Muscle of arm (tissue), 14 donors: ENCODE measurements at places on chromosomes 12 and 14. TPM values are rescaled to one million over a fixed set of nuclear protein-coding genes. Genes with fewer than 3 reads are reported as not detected.

The KRT1 gene
- 7.7 TPM for polyA plus RNA-seq

The TRIM9 gene
- polyA plus RNA-seq: 2.4 TPM

The HSPB8 gene
- polyA plus RNA-seq: 221 TPM

DNA sequence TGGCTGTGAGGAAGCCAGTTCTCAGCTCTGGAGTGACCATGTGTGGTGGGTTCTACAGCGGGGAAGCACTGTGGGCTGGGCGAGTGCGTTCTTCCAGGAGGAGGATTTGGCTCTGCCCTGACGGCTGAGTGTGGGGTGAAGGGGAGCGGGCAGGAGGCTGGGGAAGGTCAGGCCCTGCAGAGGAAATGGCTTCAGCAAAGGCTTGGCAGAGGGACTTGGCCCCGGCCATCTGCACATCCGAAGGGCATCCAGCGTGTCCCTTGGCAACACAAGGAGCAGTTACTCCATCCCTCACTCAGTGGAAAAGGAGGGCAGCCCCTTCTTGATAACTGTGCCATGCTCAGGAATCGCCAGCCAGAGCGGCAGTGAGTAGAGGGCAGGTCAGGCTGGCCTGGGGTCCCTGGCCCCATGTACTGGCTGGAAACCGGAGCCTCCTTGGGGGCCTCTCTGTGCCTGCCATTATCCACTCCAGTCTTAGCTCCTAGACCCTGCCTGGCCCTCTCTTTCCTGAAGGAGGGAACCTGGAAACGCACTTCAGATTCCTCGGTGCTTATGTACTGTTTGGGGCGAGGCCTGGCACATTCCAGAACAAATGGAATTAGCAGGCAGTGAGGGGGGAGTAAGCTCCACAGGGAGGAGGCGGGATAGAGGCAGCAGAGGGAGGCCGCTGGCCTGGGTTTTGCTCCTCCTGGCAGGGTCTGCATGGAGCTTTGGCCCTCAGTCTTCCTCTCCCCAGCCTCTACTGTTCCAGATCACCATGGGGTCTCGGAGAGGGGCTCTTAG, 133.6 kb upstream of the NCOR2 start:
- peak; percentile 78 for DNase-seq

DNA sequence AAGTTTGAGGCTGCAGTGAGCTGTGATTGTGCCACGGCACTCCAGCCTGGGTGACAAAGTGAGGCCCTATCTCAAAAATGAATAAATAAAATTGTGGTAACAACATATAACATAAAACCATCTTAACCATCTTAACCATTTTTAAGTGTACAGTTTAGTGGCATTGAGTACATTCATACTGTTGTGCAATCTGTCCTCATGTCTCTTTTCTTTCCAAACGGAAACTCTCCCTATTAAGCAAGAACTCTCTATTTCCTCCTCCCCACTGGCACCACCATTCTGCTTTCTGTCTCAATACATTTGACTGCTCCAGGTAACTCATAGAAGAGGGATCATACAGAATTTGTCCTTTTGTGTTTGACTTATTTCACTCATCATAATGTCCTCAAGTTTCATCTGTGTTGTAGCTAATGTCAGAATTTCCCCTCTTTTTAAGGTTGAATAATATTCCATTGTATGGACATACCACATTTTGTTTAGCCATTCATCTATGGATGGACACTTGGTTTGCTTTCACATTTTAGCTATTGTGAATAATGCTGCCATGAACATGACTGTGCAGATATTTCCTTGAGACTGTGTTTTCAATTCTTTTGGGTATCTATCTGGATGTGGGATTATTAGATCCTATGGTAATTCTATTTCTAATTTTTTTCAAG, 4.4 kb upstream of the MARK3 start:
- DNase-seq: no peak

GRCh38 chr14:22671622-22672021, 27.5 kb upstream of the OR6J1 start:
- no peak for DNase-seq

- DNase-seq: no peak
Measured at GRCh38 chr12:124407074-124407473, 112.2 kb downstream of the RFLNA start.

DNA sequence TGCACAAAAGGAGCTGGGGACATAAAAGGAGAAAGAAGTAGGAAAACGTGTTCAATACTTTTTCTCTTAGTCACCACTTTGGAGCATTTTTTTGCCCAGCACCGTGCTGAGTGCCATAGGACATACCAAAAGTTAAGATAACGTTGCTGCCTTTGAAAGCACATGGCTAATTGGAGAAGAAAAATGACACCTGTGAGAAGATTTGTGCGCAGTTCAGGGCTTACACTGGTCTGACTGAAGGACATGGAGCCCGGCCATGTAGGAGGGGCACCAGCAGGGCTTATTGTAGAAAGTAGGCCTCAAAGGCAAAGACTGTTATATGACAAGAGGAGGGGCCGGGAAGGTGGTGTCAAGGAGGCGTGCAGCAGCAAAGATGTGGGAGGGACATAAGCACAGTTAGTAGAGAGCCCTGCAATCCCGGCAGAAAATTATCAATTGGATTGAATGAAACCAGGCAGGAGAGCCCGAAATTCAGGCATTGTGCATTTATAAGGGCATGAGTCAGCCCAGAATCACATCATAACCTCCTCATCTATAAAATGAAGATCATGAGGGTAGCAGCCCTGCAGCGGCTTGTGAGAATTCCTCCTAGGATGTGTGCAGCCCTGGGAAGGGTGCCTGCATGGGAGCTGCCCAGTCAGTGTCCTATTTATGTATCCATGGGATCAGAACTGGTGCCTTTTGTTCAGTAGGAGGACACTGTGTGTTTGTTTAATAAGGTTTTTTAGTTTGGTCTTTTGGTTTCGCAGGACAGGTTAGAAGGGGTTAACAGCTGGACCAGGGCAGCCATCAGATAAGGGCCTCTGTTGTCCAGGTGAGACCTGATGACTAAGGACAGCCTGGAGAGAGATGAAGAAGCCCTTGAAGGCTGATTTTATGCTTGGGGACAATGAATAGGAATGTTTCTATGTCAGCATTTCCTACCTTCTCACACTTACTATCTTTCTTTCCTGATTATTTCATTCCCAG, 122.4 kb downstream of the GPR135 start:
- DNase-seq: no peak

The MANSC1 gene
- 13.9 TPM for polyA plus RNA-seq

GRCh38 chr12:102016472-102016871, 45.3 kb downstream of the WASHC3 start:
- DNase-seq: no peak

DNA sequence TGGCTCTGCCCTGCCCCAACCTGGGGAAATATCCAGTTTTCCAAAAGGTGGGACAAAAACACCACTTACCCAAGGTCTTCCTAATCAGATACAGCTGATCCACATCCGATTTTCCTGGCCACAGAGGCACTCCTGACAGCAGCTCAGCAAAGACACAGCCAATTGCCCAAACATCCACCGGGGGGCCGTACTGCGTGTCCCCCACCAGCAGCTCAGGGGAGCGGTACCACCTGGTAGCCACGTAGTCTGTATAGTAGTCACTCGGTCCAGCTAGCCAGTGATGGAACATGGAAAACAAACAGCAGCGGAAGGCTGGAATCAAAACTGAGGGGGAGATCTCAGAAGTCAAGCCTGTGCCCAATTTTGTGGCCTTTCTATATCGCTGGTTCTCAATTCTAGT, 28.8 kb downstream of the DMAC2L start:
- DNase-seq: no peak

The TTC7B gene
- 45.5 TPM for polyA plus RNA-seq

The POC1B gene
- polyA plus RNA-seq: 17.2 TPM

DNA sequence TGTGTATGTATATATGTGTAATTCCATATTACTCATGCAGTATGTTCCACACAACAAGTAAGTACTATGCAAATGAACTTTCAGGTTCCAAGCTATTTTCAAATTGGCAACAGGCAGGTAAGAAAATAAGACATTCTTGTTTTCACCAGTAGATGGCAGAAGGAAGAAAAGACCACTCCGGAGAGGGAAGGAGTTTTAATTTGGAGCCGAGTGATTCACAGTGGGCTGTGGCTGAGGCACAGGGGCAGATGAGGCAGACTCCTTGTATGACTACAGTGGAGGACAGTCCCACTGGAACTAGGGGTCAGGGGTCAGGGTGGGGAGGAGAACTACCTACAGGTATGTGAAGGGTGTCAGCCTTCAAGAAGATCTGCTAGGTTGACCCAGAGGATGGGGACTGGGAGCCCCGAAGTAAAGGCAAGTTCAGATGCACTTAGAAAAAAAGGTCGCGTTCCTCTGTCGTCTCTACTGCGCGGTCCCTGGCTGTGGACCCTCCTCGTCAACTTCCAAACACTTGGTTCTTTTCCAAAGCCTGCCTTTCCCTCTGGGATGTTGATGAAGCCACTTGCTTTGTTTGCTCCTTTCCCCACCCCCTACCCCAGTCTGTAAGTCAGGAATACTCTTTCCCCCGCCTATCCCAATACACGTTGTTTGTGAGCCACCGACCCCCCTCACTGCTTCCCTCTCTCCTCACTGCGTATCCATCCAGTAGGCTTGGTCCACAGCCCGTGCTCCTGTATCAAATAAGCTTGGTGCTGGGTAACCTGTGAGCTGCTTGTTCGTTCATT, 24.1 kb downstream of the DDX47 start:
- peak; percentile 45 for DNase-seq

The HOXC12 gene
- not detected for polyA plus RNA-seq

The GALNT6 gene
- not detected for polyA plus RNA-seq

The HSP90AA1 gene
- polyA plus RNA-seq: 368 TPM

The TAS2R20 gene
- 2.5 TPM for polyA plus RNA-seq

The TSHR gene
- polyA plus RNA-seq: 0.59 TPM

The CAMKK2 gene
- polyA plus RNA-seq: 22.6 TPM

- no peak for DNase-seq
Measured at GRCh38 chr12:13195785-13196129, 769 bp upstream of the EMP1 start.

DNA sequence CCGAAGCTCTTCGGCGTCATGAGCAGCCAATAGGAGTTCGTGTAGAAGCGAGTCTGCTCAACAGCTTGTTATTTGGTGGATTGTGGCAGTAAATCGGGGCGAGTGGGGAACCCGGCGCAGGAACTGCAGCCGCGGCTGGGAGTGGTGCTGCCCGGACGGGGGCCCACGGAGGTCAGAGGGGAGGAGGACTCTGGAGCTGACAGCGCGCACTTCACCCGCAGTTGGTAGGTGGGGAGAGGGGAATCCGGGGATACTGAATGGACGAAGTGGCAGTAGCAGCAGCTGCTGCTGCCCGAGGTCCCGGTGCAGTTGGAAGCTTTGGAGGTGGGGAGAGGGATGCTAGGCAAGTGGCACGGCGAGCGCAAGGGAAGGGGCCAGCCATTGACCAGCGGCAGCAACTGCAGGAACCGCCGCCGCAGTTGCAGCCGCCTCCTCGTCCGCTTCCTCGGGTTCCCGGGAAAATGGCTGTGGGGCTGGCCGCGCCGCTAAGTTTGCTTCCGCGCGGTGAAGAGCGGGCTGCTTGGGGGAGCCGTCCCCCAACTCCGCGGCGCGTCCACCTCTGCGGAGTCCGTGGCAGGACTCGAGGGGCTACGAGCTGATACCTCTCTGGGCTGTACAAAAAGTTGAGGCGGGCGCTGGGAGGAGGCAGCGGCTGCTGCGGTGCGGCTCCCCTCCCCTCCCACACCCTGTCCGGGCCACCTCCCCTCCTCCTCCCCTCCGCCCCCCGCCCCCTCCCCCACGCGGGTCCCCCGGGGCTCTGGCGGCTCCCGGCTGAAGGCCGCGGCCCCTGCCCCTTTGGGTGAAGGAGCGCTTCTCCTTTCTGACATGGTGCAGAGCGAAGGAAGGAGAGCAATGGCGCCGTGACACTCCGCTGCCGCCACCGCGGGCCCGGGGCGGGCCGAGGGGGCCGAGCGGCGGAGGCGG, at the start of gene ARID4A:
Gene ARID4A, plus strand, starts transcription at position 79 of the 924 bp plus-strand sequence. CDS start 1,300 bp downstream, outside the sequence.
- DNase-seq: peak; percentile 52

- DNase-seq: no peak
Measured at GRCh38 chr14:51576117-51576430, 75.6 kb upstream of the FRMD6 start.

GRCh38 chr12:69417741-69418167, 52.4 kb upstream of the FRS2 start:
- no peak for DNase-seq

The RPGRIP1 gene
- polyA plus RNA-seq: 0.26 TPM

DNA sequence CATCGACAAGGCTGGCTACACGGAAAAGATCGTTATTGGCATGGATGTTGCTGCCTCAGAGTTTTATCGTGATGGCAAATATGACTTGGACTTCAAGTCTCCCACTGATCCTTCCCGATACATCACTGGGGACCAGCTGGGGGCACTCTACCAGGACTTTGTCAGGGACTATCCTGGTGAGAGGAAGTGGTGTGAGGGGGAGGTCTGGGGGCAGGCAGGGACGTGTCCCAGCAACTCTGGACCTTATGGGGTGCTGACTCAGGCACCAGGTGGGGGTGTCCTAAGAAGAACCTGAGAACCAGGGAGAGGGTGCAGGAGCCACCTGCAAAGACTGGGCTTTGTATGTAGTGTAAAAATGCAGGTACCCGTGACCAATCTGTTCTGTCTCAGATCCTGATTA, 5.2 kb downstream of the ENO2 start:
- no peak for DNase-seq

The TMEM229B gene
- polyA plus RNA-seq: 0.36 TPM

GRCh38 chr14:99647411-99647810, 2.5 kb downstream of the HHIPL1 start:
- DNase-seq: no peak

The RNF10 gene
- polyA plus RNA-seq: 136 TPM

DNA sequence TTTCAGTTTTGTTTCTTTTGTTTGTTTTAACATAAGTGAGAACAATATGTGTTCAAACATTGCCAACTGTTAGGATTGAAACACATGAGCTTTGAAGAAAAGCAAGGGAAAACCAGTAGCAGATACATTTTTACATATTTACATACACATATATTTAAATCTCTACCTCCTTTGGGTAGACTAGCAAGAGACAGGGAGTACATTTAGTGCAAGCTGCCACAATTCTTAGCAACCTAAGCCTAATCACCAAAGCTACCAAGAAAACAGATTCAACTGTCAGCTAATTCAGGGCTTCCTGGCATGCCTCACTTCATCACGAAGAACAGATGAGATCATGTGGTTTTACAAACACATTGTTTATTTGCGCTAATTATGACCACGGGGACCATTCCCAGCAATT, 143.1 kb downstream of the PRIMA1 start:
- DNase-seq: no peak
